ENCODE measurements at places on chromosomes 4 and X.

- DNase-seq, result no peak
These were observed 485.4 kb downstream of the C4orf33 start for GRCh38 chr4:129581305-129581704.

GRCh38 chrX:8649969-8650368, 82.0 kb downstream of the ANOS1 start:
- no peak for DNase-seq

GRCh38 chr4:2698504-2698903, 57.6 kb downstream of the TNIP2 start:
- DNase-seq, result no peak

DNA sequence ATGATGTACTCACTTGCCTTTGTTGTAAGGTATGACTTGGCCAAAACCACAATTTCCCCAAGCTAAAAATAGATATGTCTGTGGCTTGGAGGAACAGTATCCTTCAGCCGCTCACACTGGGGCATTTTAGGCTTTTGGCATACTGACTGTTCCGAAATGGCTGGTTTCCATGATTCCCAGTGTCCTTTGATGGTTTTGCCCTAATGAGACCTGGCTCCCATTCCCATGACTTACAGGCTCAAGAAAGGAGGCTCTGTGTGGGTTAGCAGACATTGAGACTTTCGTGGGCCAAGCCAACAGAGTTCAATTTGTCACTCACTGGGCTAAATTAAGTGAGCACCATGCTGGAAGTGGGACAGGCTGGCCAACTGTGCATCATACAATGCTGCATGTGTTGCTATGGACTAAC, 150.6 kb downstream of the CEP135 start:
- DNase-seq, result no peak

DNA sequence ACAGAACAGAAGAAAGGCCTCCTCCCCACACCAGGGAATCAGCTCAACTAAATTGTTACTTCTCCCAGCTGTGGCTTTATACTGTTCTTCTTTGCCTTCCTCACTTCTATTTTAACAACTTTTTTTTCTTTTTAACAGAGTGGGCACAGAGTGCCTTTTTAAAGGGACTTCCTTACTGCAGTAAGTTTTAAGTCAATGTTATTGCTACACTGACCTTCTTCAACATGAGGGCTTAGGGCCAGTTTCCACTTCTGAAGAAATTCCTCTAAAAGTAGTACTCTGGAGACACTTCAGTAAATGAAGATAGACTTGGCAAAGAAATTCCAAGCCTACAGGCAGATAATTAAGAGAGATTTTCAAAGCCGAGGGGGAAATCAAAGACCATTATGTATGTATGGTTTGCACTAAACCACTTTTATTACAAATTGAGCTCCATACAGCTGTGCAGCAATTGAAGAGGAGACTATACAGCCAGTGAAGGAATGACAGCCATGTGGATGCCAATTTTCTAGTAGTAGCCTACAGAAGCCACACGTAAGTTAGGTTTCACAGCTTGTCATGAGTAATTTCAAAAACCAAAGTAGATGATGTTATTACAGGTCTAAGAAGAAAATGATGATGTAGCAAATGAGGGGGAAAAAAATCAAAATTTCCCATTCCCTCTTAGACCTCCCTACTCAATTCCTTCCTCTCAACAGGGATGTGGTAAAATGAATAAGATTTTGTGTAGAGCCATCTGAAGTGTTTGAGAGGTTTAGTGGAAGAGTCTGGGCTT, 36.9 kb upstream of the RASGEF1B start:
- no peak for DNase-seq

- DNase-seq, result no peak
These were observed 23.9 kb downstream of the MANBA start for GRCh38 chr4:102736636-102737549.

DNA sequence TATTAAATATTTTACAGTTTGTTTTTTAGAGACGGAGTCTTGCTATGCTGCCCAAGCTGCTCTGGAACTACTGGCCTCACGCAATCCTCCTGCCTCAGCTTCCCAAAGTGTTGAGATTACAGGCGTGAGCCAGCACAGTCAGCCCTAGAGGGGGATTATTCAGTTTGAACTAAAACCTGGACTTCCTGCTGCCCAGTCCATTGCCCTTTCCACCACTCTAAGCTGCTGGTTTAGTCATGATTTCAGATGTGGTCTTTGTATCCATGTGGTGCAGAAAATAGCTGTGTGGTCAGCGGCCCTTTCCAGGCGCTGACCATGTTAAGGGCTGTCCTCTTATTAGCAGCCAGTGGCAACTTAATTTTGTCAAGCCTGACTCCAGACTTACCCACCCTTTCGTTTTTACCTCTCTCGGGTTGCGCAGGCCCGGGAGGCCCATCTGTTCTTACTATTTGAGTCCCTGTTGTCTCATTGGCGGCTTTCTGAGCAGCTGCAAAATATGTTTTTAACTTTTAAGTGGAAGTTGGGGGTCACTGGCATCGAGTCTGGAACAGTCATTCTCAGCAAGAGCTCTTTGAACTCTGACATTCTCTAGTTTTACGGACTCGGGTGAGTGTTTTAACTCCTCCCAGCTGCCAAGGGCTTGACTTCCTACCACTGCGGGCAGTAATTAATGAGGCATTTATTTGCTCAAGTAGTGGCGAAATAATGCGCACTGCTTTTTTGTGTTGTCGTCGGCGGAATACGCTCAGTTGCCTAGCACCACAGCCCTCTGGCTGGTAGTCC, 773 bp upstream of the VMA21 start:
- DNase-seq, result peak; percentile 25

GRCh38 chr4:139472852-139473251, 18.9 kb downstream of the RAB33B start:
- DNase-seq, result no peak

Measured in Panc1 (cell line).